SJSA1 (cell line): ENCODE measurements at places on chromosomes 2 and 18. TPM values are rescaled to one million over a fixed set of nuclear protein-coding genes. Genes with fewer than 3 reads are reported as not detected.

DNA sequence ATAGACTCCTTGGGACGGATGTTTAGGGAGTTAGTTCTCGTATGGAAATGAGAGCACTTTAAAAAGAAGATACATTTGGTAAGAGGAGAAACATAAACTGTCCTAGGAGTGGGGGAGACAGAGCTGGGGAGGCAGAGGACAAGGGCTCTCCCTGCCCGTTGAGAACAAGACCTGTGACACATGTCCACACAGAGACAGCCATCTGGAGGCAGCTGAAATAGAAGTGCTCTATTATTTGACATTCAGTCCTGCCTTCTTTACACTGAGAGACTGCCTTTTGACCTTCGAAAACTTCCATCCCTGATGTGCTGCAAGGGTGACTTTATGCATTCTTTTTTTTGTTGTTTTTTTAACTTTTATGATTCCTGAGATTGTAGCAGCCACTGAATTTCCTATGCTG is 150.1 kb downstream of the UXS1 start:
- H3K27ac ChIP-seq: no peak overlapping the region
- H3K36me3 ChIP-seq: no peaks in the 10 kb centered on the region
- H3K4me1 ChIP-seq: no peaks in the 10 kb centered on the region
- H3K27me3 ChIP-seq: no peaks in the 10 kb centered on the region; the same call in 1 of the 2 replicates
- DNase-seq: no peak
- H3K4me3 ChIP-seq: no peak overlapping the region

The SEPTIN10 gene
- total RNA-seq: 99.8 and 103 TPM in 2 replicates

DNA sequence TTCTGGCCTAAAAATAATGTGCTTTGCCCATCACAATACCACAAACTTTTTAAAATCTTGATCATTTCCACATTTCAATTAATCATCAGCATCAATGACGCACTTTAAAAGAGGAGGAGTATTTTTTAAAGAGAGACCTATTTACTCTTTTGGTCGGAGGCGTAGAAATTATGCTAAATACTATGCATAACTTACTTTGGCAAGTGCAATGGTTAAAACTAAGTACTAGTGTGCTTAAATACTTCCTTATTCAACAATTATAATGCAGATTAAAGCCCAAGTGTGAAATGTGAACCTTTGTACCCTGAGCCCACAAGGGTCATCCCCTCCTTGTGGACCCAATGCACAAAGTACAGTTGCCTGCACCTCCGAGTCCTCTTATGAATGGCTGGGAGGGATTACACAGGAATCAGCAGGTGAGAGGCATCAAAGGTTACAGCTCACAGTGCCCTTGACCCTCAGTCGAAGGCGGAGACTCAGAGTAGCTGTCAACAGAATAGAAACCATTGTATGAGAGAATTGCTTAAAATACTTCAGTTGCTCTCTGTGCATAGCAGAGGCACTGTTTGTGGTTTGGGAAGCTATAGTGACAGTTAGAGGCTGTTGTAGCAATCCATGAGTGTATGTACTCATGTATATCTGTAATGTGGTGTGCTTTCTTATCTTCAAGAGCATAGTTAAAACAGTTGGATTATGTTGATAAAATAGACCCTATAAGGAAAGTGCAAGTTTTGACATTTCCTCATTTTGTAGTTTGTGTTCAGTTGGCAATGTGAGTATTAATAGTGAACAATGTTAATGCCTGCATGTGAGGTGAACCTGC is 151.7 kb upstream of the ITGA4 start:
- H3K27me3 ChIP-seq: no peaks in the 10 kb centered on the region
- no peak overlapping the region for H3K4me3 ChIP-seq
- DNase-seq: no peak
- H3K36me3 ChIP-seq: no peaks in the 10 kb centered on the region
- H3K27ac ChIP-seq: peak overlapping the region; percentile 32

DNA sequence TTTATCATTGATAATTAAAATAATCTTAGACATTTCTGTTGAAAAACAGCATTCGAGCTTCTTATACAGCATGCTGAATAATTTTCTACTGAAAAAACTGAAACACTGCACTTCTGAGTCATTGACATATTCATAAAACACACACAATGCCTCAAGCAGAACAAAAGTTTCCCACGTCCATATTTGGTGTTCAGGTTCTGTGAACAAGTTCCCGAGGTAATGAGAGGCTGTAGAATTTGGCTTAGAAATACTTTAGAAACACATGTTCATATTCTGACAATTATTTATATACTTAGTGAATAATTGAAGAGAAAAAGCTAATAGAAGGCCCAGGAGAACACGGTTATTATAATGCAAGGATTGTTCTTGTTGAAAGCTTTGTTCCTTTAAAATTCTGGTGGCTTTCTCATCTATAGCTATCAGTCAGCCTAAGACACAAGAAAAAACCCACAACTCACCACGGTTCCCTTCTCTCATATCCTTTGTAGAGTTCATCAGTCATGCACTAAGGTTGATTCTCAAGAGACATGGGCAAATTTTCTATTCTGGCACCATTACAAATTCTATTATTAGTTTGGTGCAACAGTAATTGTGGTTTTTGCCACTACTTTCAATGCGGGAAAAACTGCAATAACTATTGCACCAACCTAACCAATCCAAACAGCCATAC is 194.4 kb downstream of the TMX3 start:
- peaks cover 3% of the 10 kb centered on the region; the same call in 1 of the 2 replicates for H3K4me1 ChIP-seq
- no peak overlapping the region for H3K4me3 ChIP-seq
- no peaks in the 10 kb centered on the region for H3K27me3 ChIP-seq
- no peak overlapping the region for H3K27ac ChIP-seq
